ENCODE measurements at places on chromosomes 6 and 20.

DNA sequence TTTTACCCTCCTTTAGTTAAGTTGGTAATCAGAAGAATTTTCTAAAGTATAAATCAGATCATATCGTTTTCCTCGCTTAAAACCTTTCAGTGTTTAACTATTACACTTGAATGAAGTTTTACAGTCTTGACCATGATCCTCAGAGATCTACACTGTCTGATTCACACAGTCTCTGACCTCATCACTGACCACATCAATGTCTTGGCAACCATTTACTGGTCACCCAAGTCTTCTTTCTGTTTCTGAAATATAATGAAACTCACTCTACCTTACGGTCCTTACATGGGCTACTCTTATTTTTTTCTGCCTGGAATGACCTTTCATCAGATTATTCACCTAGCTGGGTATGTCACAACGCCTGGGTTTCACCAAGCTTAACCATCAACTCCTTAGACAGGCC lies 71.4 kb downstream of the ADGB start:
- no peak for DNase-seq

GRCh38 chr6:52546192-52546591 lies 30.7 kb downstream of the TRAM2 start:
- DNase-seq, result no peak

- DNase-seq, result no peak
Measured at GRCh38 chr20:47227576-47227975, 128.9 kb downstream of the ZMYND8 start.

DNA sequence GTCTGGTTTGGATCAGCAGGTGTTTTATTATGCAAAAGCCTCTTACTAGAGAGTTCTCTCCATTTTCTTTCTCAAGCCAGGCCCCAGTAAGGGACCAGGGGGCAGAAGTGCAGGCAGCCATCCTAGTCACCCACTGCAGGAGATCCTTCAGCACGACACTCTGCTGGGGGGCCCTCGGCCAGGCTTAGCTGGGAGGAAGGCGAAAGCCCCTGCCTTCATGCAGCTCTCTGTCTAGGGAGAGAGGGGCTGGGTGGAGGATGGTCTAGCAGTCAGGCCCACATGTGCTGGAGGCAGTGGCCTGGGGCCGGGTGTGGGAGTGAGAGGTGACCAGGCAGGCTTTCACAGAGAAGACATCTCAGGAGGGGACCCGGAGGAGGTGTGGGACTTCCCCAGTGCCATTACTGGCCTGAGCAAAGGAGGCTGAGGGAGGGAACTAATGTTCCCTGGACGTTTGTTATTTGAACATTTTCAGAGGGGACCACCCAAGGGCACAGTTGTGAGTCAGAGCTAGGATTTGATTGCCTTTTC lies 33.5 kb upstream of the VSTM2L start:
- no peak for DNase-seq

- no peak for DNase-seq
Measured at GRCh38 chr20:47396762-47397476, 40.4 kb upstream of the ZMYND8 start.

GRCh38 chr6:112232845-112233256 lies 21.5 kb downstream of the LAMA4 start:
- no peak for DNase-seq

DNA sequence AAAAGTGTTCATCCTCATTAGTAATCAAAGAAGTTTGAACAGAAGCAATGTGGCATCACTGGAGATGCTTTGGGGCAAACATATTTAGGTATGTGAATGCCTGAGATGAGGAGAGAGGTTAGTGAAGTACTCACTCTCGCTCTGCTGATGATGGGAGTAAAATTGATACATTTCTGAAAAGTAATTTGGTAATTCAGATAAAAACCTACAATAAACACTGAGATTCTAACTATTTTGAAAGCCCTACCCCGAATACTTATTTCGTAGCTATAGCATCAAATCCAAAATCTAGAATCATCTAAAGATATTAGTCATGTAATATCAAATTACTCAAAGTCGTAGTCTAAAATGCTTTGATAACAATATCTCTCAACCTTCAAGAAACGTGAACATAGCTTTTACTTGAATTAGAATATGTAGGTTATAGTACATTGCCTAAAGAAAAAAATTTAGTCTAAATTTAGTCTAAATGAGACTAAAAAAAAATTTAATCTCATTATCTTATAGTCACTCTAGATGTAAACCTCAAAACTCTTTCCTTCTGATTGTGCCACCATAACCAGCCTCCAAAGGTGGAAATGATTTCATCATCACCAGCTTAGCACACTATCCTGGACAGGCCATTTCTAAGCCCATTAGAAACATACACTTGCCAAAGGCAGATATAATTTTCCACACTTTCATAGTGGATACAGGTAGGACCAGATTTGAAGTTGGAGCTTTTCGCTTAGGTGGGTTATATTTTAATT lies 232.5 kb upstream of the TAB2 start:
- no peak for DNase-seq

DNA sequence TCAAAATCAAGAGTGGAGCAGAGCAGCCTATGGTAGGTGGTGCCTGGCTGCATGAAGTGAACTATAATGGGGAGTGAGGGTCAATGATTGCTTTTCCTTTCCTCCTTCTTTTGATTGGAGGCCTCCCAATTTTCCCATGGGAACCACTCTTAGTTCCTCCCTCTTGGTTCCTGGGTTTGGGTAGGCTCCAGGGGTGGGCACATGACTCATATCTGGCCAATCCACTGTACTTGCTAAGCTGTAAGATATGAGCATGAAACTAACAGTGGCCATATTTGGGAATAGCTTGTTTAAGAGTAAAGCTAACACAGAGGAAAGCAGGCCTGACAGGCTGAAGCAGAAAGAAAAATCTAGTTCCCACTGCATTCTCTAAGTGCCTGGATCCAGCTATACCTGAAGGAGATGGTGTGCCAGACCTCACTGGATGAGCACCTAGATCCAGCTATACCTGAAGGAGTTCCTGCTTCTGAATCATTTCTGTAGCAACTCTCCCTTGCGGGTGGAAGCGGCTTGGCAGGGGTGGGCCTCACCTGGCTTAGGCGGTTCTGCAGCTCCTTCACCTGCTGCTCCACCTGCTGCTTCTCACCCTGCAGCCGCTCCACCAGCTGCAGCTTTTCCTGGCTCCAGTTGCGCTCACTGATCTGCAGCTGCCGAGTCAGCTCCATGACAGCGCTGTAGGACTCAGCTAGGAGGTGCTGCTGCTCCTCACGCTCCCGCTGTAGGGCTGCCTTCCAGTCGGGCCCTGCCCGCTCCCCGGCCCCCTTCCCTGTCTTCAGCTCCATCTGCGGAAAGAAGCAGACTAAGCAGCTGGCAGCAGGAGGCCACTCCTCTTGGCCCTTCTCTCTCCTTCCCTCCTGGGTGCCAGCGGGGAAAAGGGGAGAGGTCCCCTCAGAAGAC lies 29.0 kb upstream of the DSN1 start:
- DNase-seq, result no peak

DNA sequence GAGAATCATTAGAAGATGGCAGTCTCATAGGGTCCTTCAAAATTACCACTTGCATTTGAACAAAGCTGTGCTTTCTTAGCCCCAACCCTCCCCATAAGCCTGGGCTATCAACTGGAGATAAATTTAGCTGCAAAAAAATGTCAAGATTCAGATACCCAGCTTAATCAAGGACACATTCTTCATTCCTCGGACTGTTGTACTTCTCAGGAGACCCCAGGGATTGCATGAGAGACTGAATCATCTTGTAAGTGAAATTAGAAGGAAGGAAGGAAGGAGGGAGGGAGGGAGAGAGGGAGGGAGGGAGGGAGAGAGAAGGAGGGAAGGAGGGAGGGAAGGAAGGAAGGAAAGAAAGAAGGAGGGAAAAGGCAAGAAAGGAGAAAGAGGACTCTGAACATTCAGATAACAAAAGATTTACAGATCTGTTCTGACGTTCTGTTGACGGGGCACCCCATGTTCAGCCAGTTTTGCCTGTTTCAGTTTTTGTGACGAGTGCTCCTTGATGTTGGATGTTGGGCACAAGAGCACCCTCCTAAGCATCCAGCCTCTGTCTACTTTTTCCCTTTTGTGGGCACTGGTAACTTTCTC lies 498.7 kb downstream of the PREX1 start:
- no peak for DNase-seq

GRCh38 chr6:18022398-18023231 lies 35.2 kb upstream of the KIF13A start:
- no peak for DNase-seq

DNA sequence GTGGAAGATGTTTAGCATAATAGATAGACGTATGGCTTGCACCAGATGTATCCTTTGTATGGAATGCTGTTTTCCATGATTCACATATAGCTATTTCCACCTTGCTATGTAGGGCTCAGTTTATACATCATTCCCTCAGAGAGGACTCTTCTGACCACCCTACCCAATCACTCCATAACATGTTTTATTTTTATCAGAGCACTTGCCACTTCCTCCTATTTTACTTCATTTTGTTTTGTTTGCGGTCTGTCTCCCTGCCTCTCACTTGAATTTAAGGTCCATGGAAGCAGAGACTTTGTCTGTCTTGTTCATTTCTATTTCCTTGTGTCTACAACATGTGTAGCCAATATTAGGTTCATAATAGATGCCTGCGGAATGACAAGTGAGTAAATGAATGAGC lies 266.9 kb upstream of the CITED2 start:
- DNase-seq, result no peak

GRCh38 chr20:40452758-40453157 lies 236.3 kb downstream of the MAFB start:
- no peak for DNase-seq

DNA sequence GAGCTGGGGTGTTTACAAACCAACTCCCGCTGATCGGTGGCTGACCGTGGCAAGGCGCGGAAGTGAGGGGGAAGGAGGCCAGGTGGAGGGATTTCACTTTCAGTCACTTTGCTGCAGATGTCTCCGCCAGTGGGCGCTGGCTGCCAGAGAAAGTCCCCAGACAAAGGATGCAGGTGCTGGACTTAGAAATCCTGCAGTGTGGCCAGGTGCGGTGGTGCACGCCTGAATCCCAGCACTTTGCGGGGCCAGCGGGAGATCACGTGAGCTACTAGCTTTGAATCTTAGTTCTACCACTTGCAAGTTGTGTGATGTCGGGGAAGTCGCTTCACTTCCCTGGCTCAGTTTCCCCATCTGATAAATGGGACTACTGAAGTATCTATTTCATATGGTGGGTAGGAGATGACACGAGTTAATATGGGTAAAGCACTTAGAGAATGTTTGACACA lies 180.4 kb downstream of the ZNF217 start:
- no peak for DNase-seq

DNA sequence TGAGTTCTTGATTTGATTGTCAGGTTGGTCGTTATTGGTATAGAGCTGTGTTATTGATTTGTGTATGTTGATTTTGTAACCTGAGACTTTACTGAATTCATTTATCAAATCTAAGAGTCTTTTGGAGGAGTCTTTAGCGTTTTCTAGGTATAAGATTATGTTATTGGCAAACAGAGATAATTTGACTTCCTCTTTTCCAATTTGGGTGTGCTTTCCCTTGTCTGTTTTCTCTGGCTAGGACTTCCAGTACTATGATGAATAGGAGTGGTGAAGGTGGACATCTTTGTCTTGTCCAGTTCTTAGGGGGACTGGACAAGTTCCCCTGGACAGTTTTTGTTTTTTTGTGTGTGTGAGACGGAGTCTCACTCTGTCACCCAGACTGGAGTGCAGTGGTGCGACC lies 17.4 kb downstream of the HLA-DOA start:
- no peak for DNase-seq

DNA sequence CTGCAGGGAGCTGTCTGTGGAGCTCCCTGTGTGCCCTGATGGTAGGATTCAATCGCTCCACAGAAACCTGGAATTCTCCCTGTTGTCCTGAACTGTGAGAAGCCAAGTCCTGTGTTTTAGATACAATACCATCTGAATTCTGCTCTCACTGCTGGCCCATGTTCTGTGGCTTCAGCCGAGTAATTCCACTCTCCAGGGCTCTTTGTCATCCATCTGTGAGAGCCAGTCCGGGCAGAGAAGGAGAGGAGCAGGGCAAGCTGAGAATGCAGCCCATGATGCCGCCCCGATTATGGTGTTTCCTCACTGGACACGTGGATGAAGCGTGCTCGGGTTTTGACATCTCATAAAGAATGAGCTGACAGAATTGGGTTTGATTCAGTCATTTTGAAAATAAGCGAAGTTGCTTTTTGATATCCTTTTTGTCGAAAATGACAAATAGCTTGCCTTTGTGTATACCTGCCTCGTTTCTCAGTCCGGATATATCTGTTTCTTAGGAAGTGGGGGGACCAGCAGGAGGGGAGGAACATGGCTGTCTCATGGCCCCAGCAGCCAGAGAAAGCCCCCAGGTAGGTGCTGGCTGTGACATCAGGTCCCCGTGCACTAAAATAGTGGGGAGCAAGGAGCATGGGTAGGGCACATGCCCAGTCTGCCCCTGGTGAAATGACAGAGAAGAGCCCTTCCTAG lies 8.2 kb upstream of the CD93 start:
- no peak for DNase-seq

GRCh38 chr6:141244366-141244765 lies 888.4 kb upstream of the GJE1 start:
- no peak for DNase-seq

- DNase-seq, result no peak
Measured at GRCh38 chr6:42451333-42452170, at the start of gene TRERF1. Gene TRERF1, minus strand, starts transcription at chr6:42451926. Its CDS starts 182,336 bp downstream, at chr6:42269590.

DNA sequence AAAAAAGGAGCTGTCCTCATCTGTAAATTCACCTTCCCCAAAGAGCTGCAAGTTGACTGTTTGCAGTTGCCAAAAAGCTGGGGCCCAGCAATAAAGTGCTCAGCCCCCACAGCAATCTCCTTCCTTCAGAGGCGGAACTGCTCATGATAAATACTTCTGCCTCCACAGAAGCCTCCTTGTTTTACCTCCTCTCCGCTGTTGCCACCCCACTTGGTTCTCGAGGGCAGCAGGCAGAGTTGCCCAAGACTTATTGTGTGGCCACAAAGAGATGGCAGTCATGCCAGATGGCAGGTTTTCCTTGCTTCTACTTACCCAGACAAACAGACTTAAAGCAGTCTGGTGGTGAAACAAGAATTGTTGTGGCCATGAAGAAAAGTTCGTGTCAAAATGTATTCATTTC lies 66.3 kb downstream of the SLX4IP start:
- DNase-seq, result no peak

GRCh38 chr20:33299111-33299603 lies 16.1 kb downstream of the BPIFB1 start:
- DNase-seq, result no peak

DNA sequence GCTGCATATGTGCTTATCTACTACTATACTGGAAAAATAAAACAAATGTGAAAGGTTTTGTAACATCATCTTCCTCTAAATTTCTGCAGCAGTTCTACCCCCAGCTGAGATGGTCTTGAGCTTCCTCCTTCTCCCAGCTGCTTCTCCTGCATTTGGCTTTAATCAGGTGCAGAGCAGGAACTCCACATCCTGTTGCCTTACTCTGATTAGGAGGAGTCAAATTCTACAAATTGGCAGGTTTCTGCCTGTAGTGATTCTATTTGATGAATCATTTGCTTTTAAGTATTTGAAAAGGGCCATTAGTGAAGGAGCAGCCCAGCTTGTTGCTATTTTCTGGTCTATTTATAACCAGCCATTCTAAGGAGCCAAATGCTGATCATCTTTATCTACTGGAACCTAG lies 224.5 kb downstream of the GMDS start:
- DNase-seq, result peak; percentile 19

GRCh38 chr20:7710440-7710839 lies 229.8 kb downstream of the HAO1 start:
- DNase-seq, result no peak

Data from keratinocyte (primary cell).